ENCODE measurements at places on chromosomes 3 and 15. TPM values are rescaled to one million over a fixed set of nuclear protein-coding genes. Genes with fewer than 3 reads are reported as not detected.
A peak's percentile ranks its signal among the peaks of the same experiment; 100 is the strongest.

DNA sequence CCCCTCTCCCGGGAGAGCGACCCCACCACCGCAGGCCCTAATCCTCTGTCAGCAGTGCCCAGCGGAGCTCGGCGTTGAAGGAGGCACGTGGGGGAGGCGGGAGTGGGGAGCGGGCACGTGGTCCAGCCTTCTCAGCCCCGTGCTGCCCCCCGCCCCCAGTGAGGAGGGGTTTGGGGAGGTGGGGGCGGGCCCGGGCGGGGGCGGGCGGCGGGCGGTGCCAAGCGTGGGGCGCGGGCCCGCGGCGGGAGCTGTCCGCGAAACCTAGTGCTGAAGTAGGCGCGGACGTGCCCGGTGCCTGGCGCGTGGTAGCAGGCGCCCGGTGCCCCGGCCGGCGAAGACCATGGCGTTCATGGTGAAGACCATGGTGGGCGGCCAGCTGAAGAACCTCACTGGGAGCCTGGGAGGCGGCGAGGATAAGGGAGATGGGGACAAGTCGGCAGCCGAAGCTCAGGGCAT, at the start of gene CPLX3:
CPLX3 (plus strand) TSS at position 264 of the 456 bp plus-strand sequence; CDS start at position 341, 77 bp downstream.
- peak; percentile 54 for DNase-seq

- no peak for DNase-seq
Observed at GRCh38 chr3:50388720-50389413, 29.5 kb upstream of the TMEM115 start.

DNA sequence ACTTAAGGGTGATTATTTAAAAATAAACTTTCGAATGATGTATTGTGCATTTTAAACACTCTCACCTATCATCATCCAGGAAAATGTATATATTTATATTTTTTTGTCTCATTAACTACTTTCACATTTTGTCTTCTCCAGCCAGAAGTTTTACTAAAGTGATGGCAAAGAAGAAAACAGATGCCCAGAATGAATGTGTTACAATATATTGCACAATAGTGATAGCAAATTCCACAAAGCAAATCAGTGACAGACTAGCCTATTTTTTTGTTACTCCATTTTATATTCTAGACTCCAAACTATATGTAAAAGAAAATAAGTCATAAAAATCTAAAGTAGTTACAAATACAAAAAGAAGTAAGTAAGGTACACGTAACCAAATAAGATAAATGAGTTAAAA, 414.7 kb downstream of the EPHA3 start:
- DNase-seq = no peak

DNA sequence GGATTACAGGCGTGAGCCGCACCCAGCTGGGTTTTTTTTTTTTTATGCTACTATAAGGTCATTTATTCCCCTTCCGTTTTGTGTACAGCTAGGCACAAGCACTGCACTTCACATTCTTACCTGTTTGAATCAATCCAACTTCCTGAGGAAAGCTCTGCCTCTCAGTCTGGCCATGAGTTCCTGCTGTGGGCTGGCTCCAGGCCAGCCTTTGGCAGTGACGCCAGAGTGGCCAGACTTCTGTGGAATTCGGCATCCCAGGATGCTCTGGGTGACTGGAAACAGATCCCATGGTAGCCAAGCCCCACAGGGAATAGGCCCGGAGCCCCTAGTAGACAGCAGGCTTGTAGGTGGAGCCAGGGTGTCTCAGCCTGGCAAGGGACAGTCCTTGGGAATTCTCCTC, 21.5 kb upstream of the TIMP4 start:
- no peak for DNase-seq

- DNase-seq = peak; percentile 50
Observed at GRCh38 chr3:59559721-59560435, 510.1 kb upstream of the CFAP20DC start.

DNA sequence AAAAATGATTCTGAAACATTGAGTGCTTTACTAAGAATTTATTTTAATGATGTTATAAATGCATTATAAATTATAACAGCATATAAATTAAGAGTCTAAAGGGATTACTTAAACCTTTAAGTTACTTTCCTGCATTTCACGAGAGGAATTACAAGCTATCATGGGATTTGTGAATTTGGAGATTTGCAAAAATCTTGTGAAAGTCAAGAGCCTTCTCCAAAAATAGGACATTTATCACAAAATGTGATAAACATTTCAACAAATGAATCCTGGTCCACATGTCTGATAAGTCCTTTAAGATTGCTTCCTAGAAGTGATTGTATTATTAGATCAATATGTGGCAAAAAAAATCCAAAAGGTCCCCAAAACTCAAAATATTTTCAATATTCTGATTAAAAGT, 154.5 kb downstream of the ATP8B4 start:
- no peak for DNase-seq

ZNF280D gene
- 19.3 TPM for total RNA-seq

RAB5A gene
- total RNA-seq = 55.6 TPM

SLC12A1 gene
- not detected for total RNA-seq

C15orf61 gene
- 4.1 TPM for total RNA-seq
